ENCODE measurements at places on chromosomes 1 and 21. TPM values are rescaled to one million over a fixed set of nuclear protein-coding genes. Genes with fewer than 3 reads are reported as not detected.

GRCh38 chr1:228059634-228060457, 22.7 kb upstream of the ARF1 start:
- peak; percentile 61 for DNase-seq

- no peak for DNase-seq
Measured at GRCh38 chr21:41130883-41131282, 37.1 kb upstream of the BACE2 start.

DNA sequence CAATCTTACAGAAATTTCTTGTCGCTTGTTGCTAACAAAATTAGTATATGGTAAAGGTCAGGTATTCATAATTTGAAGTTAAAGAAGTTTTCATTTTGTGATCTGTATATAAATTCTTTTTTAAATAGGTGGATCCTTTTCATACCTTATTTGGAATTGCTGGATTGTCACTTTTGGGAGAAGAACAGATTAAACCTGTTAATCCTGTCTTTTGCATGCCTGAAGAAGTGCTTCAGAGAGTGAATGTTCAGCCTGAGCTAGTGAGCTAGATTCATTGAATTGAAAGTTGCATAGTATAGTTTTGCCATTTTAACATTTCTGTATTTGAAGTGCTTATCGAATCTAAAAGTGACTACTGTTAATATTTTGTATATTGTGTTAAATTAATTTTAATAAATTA, 2.3 kb upstream of the MSH4 start:
- DNase-seq = no peak

EIF4G3 gene
- 36.5 TPM for total RNA-seq

ZNF670 gene
- total RNA-seq = 5.5 TPM

DNA sequence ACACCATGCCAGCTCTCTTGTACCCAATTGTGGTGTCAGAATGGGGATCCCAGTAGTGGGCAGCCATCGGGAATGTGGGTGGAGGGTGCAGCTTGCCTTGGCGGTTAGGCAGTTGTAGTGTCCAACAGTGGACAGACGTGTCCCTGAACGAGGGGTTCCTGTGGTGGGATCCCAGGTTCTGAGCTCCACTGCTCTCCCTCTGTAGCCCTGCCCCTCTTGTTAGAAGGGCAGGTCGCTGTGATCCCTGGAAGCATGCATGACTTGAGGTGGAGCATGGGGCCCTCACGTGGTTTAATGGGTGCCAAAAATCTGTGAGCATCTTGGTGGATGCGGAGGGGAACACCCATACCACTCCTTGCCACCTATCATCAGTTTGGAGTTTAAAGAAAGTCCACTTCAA, 4.3 kb downstream of the GALNT2 start:
- DNase-seq = no peak

- no peak for DNase-seq
Measured at GRCh38 chr21:26570203-26570602, 2.9 kb downstream of the CYYR1 start.

AHCYL1 gene
- 45.9 TPM for total RNA-seq

- DNase-seq = peak; percentile 54
Measured at GRCh38 chr1:150995896-150996295, 10.8 kb downstream of the MINDY1 start.

DNA sequence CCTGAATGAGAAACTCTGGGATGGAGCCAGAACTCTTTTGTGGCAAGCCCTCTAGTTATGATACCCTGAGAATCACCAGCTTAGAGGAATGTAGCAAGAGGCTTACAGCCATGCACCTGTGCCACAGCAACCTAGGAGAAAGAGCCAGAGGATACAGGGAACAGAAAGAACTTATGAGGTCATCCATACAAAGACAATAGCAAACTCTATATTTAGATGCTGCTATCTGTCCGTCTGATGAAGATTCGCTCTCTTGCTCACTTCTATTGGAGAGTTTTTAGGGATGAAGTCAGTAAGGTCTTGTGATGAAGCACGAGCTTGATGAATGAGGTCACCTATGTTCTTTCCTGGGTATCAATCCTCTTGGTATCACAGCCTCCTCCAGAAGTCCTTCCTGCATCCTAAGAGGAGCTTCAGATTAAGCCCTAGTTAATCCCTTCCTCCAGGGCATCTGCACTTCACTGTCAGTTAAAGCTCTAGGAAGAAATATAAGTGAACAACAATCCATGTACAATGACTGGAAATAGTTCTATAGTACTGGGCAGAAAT, 185.6 kb downstream of the DAB1 start:
- no peak for DNase-seq

All from tongue (tissue), 3 donors.